ENCODE measurements at places on chromosomes 4 and X.

DNA sequence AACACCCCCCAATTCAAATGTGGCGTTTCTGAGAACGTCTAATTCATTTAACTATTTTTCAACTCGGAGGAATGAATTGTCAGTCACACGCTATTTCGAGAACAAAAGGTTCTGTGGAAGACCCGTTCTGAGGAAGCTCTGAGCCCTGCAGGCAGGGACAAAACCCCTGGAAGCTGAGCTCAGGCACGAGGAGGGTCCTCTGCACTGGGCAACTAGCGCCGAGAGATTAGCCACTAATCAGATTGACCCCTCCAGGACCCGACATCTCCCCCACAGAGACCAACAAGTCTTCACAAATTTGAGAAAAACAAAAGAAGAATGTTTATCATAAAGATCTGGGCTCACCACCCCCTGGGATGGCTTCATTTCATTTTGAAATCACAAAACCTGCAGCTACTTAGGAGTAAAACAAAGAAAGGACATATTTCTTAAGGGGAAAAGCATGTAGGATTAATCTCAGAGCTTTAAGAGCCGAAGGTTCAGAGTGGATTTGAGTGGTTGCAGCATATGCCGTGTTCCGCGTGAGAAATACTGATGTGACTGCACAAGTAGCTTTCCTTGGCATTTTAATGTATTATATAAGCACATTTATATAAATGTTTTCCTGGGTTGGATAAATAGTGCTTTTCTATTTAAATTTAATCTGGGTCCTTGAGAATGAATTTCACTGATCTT, 41.8 kb downstream of the ADRA2C start:
- peak; percentile 71 for DNase-seq

DNA sequence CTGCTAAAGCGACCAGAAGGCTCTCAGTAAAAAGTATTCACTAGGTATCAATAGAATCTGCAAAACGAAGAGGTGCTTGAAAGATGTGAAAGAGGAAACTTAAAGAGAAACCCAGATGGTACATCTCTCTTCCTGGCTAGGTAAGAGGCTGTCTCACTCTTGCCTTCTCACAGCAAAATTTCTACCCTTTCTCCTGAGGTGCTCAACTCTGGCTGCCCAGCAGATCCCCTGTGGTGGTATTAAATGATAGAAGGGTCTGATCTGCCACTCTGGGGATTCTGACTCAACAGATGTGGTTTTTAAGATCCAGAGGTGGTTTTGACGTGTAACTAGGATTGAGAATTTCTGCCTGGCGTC, 14.9 kb upstream of the TSPAN5 start:
- DNase-seq, result no peak

GRCh38 chr4:99321241-99322191, at the start of gene ADH1B:
ADH1B (minus strand) TSS chr4:99321401; CDS start chr4:99321331, 70 bp downstream.
- peak; percentile 19 for DNase-seq

- no peak for DNase-seq
Observed at GRCh38 chrX:109344101-109344500, 137.8 kb downstream of the GUCY2F start.

DNA sequence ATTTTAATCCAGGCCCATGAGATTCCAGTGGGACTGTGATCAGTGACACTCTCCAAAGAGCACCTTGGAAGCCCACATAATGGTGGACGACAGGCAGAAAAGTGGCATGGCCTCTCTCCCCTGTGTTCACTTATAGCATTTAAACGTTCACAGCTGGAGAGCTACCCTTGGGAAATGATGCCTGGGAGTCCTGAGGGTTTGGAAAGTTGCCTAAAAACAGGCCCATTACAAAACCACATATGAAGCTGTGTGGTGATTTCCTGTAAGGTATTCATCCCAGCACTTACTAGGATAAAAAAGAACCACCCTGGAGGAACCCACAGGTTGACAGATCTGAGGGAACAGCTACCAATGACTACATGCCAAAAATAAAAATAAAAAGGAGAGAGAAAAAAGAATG, 193.2 kb downstream of the RASL11B start:
- no peak for DNase-seq

GRCh38 chrX:45889471-45889870, 655.8 kb downstream of the ZNF674 start:
- DNase-seq, result no peak

GRCh38 chrX:41779030-41779564, 55.1 kb downstream of the GPR82 start:
- DNase-seq, result no peak

DNA sequence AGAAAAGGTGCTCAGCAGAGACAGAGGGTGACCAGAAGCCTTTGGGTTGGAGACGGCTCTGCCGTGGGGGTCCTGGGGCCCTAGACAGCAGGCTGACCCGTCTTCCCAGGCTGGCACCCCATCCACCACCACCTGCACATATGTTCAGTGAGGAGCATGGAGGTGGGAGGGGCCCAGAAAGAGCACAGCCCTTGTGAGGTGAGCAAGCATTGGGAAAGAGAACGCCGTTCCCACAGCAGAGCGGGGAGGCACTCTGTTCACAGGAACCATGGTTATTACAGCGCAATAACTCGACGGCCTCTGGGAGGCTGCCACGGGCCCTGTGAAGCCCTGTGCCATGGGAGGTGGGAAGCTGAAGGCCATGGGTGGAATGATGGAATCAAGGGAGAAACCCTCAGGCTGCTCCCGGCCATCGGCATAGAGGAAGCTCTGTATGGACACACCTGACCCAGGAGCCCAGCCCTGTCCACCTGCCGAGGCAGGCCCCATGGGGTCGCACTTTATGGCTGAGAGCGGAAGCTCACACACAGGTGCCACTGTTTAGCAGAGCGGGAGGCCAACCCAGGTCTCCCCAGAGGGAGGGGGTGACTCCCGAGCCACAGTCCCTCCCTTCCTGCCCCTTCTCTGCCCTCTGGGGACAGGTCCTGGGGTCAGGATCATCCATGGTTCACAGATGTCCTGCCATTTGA, 93.5 kb upstream of the AFAP1 start:
- DNase-seq, result no peak

DNA sequence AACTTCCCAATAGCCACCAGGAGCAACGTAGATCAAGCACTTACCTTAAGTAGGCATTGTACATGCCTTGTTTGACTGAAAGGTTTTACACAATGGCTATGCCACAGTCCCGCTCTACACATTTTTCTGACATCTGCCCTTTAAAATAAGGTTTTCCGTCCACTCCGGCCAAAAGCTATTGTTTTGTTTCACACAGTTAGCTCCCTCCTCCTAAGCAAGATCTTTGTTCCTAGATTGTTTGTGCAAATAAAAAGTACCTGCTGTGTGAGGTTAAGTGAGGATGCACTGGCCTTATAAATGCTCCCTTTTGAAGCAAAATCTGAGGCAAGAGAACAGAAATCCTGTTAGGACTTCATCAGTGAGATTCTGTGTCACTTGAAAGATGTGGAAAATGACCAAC, 11.8 kb downstream of the SCD5 start:
- DNase-seq, result no peak

DNA sequence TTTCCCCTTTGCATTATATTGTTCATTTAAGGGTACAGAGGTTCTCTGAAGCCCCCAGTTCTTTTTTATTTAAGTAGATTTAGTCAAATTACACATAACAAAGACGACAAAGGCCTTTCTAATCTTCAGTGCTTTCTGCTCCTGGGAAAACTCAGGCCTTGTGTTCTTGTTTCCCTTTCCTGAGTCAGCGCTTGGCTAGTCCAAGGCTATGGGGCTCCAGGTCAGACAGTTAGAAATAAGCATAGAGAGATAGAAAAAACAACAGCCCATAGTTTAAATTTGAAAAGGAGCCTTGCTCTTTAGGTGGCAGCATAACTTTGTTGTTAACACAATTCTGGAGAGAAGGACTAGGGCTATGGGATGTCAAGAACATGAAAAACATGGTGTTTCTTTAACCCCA, 97.3 kb downstream of the PPP1R2C start:
- DNase-seq, result peak; percentile 14

DNA sequence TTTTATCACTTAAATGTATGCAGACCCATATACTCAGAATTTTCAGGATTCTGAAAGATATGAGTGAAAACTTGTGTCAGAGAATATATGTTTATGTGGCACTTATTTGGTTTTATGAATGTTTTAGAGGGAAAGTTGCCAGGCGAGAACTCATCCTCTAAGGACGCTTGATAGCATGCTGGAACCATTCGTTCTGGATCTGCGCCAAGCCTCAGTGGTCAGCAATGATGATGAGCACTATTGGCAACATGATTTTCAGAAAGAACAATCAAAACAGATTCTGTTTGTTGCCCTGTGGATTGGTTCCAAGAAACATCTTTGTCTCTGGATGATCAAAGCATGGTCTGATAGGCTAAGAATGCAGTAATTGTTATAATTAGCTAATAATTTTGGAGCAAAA, 32.1 kb upstream of the RAPGEF2 start:
- DNase-seq, result no peak

- DNase-seq, result peak; percentile 7
Observed at GRCh38 chr4:170109586-170110284, 20.0 kb upstream of the AADAT start.

DNA sequence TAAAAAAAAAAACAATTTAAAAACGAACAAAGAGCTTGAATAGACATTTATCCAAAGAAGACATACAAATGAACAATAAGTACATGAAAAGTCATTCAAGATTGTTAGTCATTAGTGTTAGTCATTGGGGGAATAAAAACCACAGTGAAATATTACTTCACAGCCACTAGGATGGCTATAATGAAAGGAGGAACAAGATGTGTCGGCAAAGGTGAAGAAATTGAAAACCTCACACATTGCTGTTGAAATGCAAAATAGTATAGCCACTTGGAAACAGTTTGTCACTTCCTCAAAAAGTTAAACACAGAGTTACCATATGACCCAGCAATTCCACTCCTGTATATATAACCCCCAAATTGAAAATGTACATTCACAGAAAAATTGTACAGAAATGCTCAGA, 45.2 kb upstream of the SLC39A8 start:
- no peak for DNase-seq

- no peak for DNase-seq
Observed at GRCh38 chrX:134461437-134461836, 1.5 kb downstream of the HPRT1 start.

DNA sequence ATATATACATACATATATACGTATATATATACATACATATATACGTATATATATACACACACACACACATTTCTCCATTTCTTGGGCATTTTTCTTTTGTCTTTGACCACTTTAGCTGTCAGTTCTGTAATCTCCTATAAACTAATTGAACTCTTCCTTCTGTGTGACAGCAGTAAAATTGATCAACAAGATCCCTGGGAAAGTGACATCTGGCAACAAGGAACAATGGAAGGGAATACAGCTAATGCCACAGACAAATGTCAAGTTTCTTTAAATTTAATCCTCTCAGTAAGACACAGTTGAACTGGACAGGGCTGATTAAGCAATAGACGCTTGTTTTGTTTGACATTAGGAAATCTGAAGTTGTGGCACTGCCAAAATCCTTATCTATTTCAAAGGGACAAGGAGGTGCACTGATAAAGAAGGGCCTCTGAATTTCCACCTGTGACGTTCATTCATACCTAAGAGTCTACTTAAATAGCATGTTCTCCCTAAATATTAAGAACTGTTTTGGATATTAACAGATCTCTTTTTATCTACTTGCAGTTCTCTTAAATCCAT, 126.9 kb downstream of the RNF150 start:
- no peak for DNase-seq
